Amygdala (tissue), 56 donors: ENCODE measurements at places on chromosomes 12 and 14.

- DNase-seq = no peak
Measured at GRCh38 chr12:117502633-117503032, 141.2 kb upstream of the NOS1 start.

DNA sequence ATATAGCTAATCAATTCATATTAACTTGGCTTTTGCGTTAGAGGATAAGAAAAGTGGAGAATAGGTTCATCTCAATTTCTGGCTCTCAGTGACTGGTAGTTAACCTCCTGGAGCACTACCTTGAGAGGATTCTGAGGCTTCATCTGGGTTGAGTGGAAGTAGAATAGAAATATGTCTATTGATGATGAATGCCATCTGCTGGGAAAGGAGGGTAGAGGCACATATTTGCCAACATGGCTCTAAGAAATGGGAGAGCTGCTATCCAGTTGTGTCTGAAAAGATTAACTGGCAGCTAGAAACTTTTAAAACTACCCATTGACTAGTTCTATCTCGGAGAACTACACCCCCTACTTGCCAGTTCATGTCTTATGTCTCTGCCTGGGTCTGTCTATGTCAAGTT lies 530.1 kb downstream of the NRXN3 start:
- DNase-seq = no peak

DNA sequence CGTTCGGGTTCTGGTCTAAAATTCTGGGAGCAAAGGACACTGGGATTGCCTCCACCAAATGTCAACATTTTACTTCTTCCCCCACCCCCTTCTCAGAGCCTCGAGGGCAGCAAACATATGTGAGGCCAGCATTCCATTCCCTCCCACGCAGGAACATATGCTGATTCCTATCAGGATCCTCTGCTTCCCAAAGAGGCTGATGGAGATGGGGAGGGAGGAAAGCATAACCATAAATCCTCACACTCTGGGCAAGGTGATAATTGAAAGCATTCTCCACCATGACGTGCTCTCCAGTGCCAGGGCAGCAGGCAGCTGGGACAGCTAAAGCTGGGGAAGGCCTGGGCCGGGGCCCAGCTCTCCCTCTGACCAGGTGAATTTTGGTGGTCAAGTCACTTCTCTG lies 395.0 kb downstream of the ZFP36L1 start:
- no peak for DNase-seq

GRCh38 chr12:41221491-41221890 lies 33.4 kb downstream of the PDZRN4 start:
- no peak for DNase-seq

- DNase-seq = no peak
Measured at GRCh38 chr12:132075714-132076553, 68.2 kb downstream of the DDX51 start.

DNA sequence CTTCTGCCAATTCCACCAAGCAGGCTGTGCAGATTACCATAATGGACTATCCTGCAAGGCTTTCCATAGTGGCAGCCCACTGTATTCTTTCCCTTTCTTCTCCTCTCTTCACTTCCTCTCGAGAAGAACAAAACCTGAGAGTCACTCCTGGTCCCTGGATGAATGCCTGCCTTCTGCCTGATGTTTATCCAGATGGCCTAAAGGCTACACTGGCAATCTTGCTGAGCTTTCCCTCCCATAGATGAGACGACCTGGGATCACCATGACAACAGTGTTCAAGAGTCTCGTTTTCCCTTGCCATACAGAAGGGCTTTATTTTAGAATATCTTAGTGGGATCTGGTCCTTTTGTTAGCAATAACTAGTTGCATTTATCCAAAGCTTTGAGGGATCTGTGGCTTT lies 142.3 kb downstream of the RTN1 start:
- DNase-seq = no peak
